ENCODE measurements at places on chromosomes 16 and 17. TPM values are rescaled to one million over a fixed set of nuclear protein-coding genes. Genes with fewer than 3 reads are reported as not detected.

- H3K4me3 ChIP-seq = no peak overlapping the region
- no peak for DNase-seq
- H3K27me3 ChIP-seq = no peaks in the 10 kb centered on the region
- no peak overlapping the region for H3K27ac ChIP-seq
- no peaks in the 10 kb centered on the region for H3K36me3 ChIP-seq
- no peaks in the 10 kb centered on the region for H3K4me1 ChIP-seq
These were observed 50.6 kb upstream of the ADCY9 start for GRCh38 chr16:4166821-4167220.

Gene CDC42EP4
- polyA plus RNA-seq = 59.0 TPM

Gene DYNC1LI2
- polyA plus RNA-seq = 91.3 TPM

Gene MBTPS1
- polyA plus RNA-seq = 122 TPM

Measured in ovary (tissue), 10 donors.